ENCODE measurements at places on chromosomes 2 and 18. TPM values are rescaled to one million over a fixed set of nuclear protein-coding genes. Genes with fewer than 3 reads are reported as not detected.

Gene RGPD4
- not detected for total RNA-seq

DNA sequence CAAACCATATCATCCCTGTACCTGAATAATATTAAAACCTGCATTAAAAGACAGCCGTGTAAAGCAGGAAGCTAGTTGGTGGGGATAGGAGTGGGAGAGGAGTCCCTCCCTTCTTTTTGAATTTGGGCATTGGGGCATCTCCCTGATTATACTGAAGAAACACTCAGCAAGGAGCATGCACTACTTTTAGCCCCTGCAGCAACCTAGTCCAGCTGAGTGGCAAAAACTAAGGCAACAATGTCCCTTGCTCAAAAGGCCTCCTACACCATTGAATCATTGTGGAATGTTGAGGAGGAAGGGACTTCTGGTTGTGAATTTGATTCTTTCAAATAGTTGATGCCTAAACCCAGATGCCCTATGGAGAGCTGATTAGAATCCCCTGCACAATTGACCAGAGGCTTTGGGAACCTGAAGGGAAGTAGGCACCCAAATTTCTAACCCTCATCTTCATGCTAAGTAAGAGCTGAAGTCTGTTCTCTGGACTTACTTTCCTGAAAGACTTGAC, 111.7 kb downstream of the DDX1 start:
- no peak for DNase-seq

Gene DSG4
- total RNA-seq = not detected

Gene KHK
- total RNA-seq = 5.6 TPM

Gene CNDP1
- total RNA-seq = 0.90 TPM

Data from uterus (tissue), 4 donors.